ENCODE measurements at places on chromosomes 3 and 15. TPM values are rescaled to one million over a fixed set of nuclear protein-coding genes. Genes with fewer than 3 reads are reported as not detected.

GRCh38 chr3:52054661-52055511 is 1.5 kb downstream of the DUSP7 start:
- no peak for DNase-seq

DNA sequence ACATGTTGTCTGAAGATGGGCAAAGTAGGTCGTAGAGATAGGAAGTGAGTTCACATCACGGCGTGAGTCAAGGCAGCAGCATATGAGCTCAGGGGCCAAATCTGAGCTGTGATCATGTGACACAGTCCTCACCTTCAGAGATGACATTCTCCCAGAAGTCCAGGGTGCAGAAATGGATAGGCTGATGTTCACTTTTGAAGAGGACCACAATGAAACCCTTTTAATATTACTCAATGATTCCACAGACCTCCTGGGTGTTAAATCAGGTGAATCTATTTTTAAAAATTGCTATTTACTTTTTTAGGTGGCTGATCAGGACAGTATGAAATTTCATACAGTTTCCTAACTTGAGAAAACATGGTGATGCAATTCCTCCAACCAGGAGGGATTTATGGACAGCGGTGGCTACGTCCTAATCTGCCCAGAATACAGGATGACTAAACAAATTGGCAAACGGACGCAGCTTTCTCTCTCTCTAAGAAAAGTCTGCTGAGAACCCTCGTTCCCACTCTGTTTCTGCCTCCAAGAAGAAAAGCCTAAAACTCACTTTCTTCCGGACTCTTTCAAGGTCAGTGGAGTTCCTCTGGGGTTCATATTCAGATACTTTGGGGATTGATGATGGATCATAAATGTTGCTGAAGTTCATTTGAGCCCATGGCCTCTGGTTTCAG is 34.4 kb downstream of the B3GNT5 start:
- DNase-seq, result no peak

DNA sequence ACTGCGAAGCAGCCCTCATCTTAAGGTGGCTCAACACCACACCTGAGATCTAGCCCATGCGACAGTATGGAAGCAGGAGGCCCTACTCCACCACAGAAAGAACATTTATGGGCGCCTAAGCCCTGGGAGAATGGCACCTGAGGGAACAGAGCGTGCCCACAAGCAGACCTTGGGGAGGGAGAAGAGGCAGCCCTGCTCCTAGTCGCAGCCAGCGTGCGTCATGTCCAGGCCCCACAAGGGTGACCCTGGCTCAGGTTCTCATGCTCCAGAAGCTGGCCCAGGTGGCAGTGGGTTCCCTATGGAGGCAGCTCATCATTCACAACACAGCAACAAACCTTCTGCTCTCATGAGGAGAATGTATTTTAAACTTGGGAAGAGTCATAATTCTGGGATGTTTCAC is 19.3 kb upstream of the ANPEP start:
- DNase-seq, result no peak

MORC1 gene
- 0.09 TPM for total RNA-seq

- no peak for DNase-seq
Observed at GRCh38 chr3:179544981-179545645, 17.6 kb upstream of the ACTL6A start.

C2CD4A gene
- not detected for total RNA-seq

DNA sequence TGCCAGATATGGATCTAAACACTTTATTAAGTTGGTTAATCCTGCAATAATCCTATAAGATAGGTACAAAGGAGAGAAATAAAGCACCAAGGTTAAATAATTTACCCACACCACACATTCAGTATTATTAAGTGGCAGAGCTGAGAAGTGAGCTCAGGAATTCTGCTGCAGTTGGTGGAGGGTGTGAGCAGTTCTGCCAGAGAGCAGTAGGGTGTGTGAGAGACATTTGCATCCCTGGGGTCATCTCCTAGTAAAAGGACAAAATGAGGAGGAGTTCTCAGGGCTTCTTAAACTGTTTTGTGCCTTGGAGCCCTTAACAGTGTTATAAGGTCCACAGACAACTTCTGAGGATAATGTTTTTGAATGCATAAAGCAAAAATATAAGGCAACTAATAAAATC is 484.5 kb downstream of the TAFA4 start:
- DNase-seq, result no peak

Measured in omental fat pad (tissue), 4 donors.